ENCODE measurements at places on chromosomes 12 and 14. TPM values are rescaled to one million over a fixed set of nuclear protein-coding genes. Genes with fewer than 3 reads are reported as not detected.

- H3K4me3 ChIP-seq: no peak overlapping the region
- no peaks in the 10 kb centered on the region for H3K36me3 ChIP-seq
- DNase-seq: no peak
- no peak overlapping the region for H3K27ac ChIP-seq
- no peaks in the 10 kb centered on the region for H3K4me1 ChIP-seq
These were observed 271.0 kb downstream of the APAF1 start for GRCh38 chr12:98916106-98916505.

GRCh38 chr12:89334548-89335169, 17.6 kb downstream of the DUSP6 start:
- no peaks in the 10 kb centered on the region for H3K27me3 ChIP-seq
- DNase-seq: no peak
- H3K4me3 ChIP-seq: no peak overlapping the region
- H3K27ac ChIP-seq: no peak overlapping the region
- H3K36me3 ChIP-seq: peaks cover 9% of the 10 kb centered on the region

IRAK3 gene
- total RNA-seq: 0.29 TPM

CLEC1B gene
- not detected for total RNA-seq

Data from H9 (cell line).